ENCODE measurements at places on chromosomes 16 and 17.

GRCh38 chr17:47687748-47688147 lies 6.2 kb upstream of the TBKBP1 start:
- DNase-seq: no peak

DNA sequence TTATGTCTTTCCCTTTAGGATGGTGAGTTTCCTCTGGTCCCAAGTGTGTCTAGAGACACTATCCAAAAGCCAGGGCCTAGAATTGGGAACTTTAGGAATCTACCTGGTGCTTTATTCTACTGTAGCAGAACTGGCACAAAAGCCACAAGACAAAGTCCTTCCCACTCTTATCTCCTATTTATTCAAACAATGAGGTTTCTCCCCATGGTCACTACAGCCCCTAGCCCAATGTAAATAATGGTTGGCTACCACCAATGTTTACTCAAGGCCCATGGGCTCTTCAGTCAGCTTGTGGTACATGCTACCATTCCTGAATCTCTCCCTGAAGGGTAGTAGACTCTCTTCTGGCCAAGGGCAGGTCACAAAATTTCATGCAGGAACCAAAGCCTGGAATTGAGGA lies 789.4 kb upstream of the KIF2B start:
- DNase-seq: no peak

DNA sequence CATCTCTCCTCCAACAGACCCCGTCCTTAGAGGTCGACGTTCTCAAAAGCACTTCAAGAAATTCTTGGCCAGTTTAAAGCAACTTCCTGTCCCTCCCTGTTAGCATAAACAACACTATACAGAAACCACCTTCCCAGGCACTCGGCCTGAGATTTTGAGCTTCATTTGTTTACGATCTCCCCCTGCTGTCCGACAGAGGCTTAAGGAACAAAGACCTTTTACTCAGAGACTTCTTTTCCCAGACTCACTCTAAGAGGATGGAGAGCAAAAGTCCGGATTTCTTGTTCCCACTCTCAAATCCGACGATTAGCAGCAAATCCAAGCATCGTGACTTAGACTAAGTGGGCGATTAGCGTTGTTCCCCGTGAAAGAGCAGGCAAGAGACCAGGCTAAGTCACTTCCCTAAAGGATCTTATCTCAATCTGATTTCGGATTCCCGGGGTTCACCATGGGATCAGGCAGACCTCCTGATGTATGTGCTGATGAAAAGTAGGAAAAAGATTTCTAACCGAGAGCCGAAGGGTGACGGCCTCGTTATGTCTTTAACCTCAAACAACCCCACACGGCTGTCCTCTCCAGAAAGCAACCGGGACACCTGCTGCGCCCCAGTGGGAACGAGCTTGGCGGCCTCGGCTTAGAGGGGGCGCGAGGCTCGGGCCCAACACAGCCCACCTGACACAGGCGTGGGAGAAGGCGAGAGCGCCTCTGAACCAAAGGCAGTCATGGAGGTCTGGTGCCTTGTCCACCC lies 598 bp downstream of the INPP5K start:
- DNase-seq: peak; percentile 87

GRCh38 chr16:56195151-56195550 lies 3.9 kb downstream of the GNAO1 start:
- peak; percentile 50 for DNase-seq

DNA sequence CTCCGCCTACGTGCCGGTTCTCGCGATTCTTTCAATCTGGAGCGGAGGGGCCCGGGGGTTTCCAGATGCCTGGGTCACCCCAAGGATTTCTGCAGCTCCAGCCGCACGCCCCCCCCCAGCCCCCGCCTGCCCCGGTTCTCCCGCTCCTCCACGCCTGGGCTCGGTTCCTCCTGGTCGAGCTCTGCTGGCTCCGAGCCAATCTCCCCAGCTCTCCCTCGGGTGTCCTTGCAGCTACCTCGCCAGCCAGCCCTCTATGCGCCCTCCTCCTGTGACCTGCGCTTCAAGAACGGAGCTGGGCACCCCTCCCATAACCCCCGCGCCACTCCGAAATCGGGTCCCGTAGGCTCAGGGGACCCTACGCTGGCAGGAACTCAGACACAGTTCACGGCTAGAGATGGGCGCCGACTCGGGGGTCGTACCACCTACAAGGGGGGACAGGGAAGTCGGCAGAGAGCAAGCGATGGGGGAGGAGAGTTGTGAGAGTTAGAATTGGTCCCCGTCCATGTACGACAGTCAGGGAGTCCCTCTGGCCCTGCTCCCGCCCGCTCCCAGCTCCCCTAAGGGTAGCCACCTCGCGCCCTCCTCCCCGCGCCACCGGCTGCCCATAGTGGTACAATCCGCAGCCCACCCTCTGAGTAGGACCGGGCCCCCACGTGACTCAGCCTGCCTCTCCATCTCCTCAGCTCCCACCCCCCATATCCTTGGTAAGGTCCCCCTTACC lies 961 bp downstream of the FGF11 start:
- DNase-seq: peak; percentile 65

Measured in Daoy (cell line).